HFFc6 (cell line): ENCODE measurements at places on chromosomes 3 and 15. TPM values are rescaled to one million over a fixed set of nuclear protein-coding genes. Genes with fewer than 3 reads are reported as not detected.

DNA sequence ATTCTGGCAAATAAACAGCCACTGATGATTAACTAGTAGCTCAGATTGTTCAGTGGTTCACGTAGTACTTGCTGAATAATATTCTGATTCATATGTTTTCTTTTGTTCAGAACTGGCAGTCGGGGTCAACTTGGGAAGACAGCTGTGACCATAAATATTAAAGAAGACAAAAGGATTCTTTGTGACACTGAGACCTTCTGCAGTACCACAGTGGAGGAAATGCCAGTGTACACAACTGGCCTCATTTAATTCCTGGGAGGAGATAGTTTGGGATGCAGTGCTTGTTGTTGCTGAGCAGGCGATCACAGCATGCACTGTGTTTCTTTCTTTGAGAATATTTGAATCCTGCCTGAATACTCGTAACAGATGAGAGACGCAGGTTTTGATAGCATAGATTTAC lies 26.7 kb upstream of the MCF2L2 start:
- peaks cover 10% of the 10 kb centered on the region; the same call in 1 of the 2 replicates for H3K36me3 ChIP-seq
- H3K27me3 ChIP-seq = no peaks in the 10 kb centered on the region; the same call in 1 of the 2 replicates
- peak; percentile 17 for DNase-seq
- peaks cover 14% of the 10 kb centered on the region for H3K4me1 ChIP-seq
- H3K27ac ChIP-seq = peak overlapping the region; percentile 39; the same call in 1 of the 2 replicates

The A4GNT gene
- not detected in 3 replicates for total RNA-seq

The ADGRG7 gene
- not detected in 3 replicates for total RNA-seq

DNA sequence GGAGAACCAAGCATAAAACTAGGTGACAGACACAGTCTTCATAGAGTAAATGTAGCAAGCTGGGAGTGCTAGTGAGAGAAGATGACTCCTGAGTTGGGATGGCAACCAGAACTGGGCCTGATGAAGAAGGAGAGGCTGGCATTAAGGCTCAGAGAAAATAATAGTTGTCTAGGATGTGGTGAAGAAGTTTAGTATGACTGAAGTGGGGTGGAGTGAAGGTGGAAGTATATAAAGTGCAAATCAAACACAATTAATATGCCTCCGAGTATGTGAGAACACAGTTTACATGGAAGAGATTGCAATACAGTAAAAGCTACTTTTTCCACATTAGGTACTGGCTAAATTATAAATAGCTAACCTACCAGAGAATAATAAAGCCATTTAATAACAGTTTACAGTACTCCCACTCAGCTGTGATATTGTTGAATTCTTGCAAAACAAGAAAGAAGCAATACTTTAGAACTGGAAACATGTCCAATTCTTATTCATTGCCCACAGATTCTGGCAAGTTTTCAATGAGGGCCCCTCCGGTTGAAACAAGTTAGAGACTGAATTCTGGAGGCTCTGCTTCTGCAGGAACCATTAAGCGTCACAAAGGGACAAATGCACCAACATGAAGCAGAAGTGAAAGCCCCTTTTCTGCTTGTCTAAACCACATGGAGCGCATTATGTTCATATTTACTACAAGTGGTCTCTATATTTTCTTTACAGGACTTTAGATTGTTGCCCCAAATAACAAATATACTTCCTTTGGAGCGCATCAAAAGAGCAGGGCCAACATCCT lies 243.7 kb downstream of the SLC9A9 start:
- DNase-seq = no peak
- peaks cover 17% of the 10 kb centered on the region; the same call in 1 of the 2 replicates for H3K4me1 ChIP-seq
- no peak overlapping the region for H3K27ac ChIP-seq

GRCh38 chr15:91953432-91953831 lies 99.9 kb downstream of the SLCO3A1 start:
- H3K27ac ChIP-seq = no peak overlapping the region
- H3K4me1 ChIP-seq = peaks cover 32% of the 10 kb centered on the region
- DNase-seq = no peak
- H3K4me3 ChIP-seq = no peak overlapping the region
- no peaks in the 10 kb centered on the region for H3K36me3 ChIP-seq

DNA sequence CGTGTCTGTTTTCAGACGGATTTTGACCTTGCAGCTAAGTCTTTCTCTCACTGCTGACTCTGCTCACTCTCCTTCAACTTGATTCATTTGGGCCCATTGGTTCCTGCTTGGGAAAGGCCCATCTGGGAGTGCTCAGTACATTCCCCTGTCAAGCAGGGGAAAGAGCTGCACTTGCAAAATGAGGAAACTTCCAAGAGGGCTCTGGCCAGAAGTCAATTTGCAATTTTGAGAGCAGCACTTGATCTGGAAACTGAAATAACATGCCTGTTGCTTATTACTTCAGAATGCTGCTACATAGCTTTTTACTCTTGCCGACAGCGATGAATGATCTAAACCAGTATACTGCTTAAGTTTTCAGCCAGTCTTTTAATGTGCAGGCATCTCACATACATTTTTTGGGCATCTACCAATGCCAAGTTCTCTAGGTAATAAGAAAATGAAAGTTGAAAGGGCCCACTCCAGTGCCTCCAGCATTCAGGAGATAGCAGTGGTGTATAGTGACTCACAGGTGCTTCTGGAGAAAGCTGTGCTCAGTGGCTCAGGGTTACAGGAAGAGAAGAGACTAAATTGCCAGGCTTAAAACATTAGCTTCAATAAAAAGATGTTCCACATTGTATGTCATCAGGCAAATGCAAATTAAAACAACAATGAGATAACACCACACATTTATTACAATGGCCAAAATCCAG lies 70.1 kb upstream of the RORA start:
- H3K27ac ChIP-seq = no peak overlapping the region
- no peaks in the 10 kb centered on the region for H3K27me3 ChIP-seq
- no peaks in the 10 kb centered on the region for H3K4me1 ChIP-seq
- DNase-seq = no peak
- H3K36me3 ChIP-seq = no peaks in the 10 kb centered on the region

GRCh38 chr15:40217166-40217824 lies 21.6 kb upstream of the PAK6 start:
- H3K27ac ChIP-seq = no peak overlapping the region
- H3K36me3 ChIP-seq = peaks cover 4% of the 10 kb centered on the region; the same call in 1 of the 2 replicates
- DNase-seq = peak; percentile 68
- no peaks in the 10 kb centered on the region for H3K27me3 ChIP-seq
- no peaks in the 10 kb centered on the region for H3K4me1 ChIP-seq
- H3K4me3 ChIP-seq = no peak overlapping the region

The POC1A gene
- 13.1 to 20.8 TPM (median 19.9 TPM) in 3 replicates for total RNA-seq

The C3orf20 gene
- total RNA-seq = not detected in 3 replicates

- H3K36me3 ChIP-seq = no peaks in the 10 kb centered on the region
- no peaks in the 10 kb centered on the region for H3K4me1 ChIP-seq
- no peak for DNase-seq
- peaks cover 7% of the 10 kb centered on the region for H3K27me3 ChIP-seq
- H3K4me3 ChIP-seq = no peak overlapping the region
Measured at GRCh38 chr15:80308002-80308401, 56.0 kb upstream of the CTXND1 start.

GRCh38 chr3:48896936-48897335 lies 1.7 kb downstream of the SLC25A20 start:
- peaks cover 25% of the 10 kb centered on the region for H3K4me1 ChIP-seq
- H3K4me3 ChIP-seq = no peak overlapping the region; the same call in 1 of the 2 replicates
- peak overlapping the region; percentile 44 for H3K27ac ChIP-seq
- H3K36me3 ChIP-seq = no peaks in the 10 kb centered on the region

GRCh38 chr3:18403061-18403460 lies 22.1 kb downstream of the SATB1 start:
- H3K4me3 ChIP-seq = no peak overlapping the region
- H3K27me3 ChIP-seq = peaks cover 4% of the 10 kb centered on the region; the same call in 1 of the 2 replicates
- H3K36me3 ChIP-seq = no peaks in the 10 kb centered on the region
- H3K4me1 ChIP-seq = no peaks in the 10 kb centered on the region

DNA sequence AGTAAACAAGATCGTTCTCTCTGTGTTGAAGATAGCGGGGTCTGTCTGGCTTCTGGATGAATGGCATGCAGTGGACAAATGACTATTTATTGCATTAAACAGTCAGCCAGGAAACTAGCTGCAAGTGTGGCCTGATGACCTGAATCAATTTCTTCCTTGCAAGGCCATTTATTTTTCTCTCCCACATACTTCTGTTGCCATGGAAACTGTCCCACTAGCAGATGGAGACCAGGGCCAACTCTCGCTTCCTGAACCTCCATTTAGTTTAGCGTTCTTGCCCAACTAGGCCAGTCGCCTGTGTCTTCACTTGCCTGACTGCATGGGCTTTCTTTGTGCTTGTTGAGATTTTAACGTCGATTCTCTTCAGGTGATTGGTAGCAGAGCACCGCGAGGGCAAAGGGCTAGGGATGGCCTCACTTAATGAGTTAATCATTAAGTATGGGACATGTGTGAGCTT lies 27.6 kb downstream of the LMCD1 start:
- H3K27me3 ChIP-seq = no peaks in the 10 kb centered on the region; the same call in 1 of the 2 replicates
- H3K4me3 ChIP-seq = no peak overlapping the region
- peaks cover 4% of the 10 kb centered on the region; the same call in 1 of the 2 replicates for H3K36me3 ChIP-seq

GRCh38 chr3:157201648-157202278 lies 41.8 kb upstream of the CCNL1 start:
- peak; percentile 44 for DNase-seq
- peaks cover 10% of the 10 kb centered on the region for H3K4me1 ChIP-seq
- no peak overlapping the region for H3K4me3 ChIP-seq
- no peak overlapping the region for H3K27ac ChIP-seq
- no peaks in the 10 kb centered on the region for H3K27me3 ChIP-seq

GRCh38 chr3:119628390-119628789 lies 30.7 kb downstream of the PLA1A start:
- H3K36me3 ChIP-seq = no peaks in the 10 kb centered on the region
- no peak for DNase-seq
- no peak overlapping the region for H3K4me3 ChIP-seq
- peaks cover 30% of the 10 kb centered on the region for H3K4me1 ChIP-seq
- H3K27ac ChIP-seq = no peak overlapping the region

GRCh38 chr15:64343222-64343621 lies 12.8 kb downstream of the CSNK1G1 start:
- peaks cover 49% of the 10 kb centered on the region for H3K4me1 ChIP-seq
- H3K27ac ChIP-seq = peak overlapping the region; percentile 77
- peak; percentile 33 for DNase-seq
